Naive thymus-derived CD8-positive, alpha-beta T cell (primary cell): ENCODE measurements at places on chromosomes 7 and 10. TPM values are rescaled to one million over a fixed set of nuclear protein-coding genes. Genes with fewer than 3 reads are reported as not detected.

The WNT2 gene
- polyA plus RNA-seq, result not detected

The UCN3 gene
- polyA plus RNA-seq, result not detected

The ARL4A gene
- polyA plus RNA-seq, result 16.9 TPM

The GDF2 gene
- polyA plus RNA-seq, result not detected

The GPR85 gene
- polyA plus RNA-seq, result not detected

The CACUL1 gene
- polyA plus RNA-seq, result 29.2 TPM

The BAIAP2L1 gene
- 0.34 TPM for polyA plus RNA-seq

The GRM3 gene
- not detected for polyA plus RNA-seq

The MGMT gene
- polyA plus RNA-seq, result 32.2 TPM

The PTN gene
- polyA plus RNA-seq, result not detected

The CHRM2 gene
- not detected for polyA plus RNA-seq

The FXYD4 gene
- not detected for polyA plus RNA-seq

DNA sequence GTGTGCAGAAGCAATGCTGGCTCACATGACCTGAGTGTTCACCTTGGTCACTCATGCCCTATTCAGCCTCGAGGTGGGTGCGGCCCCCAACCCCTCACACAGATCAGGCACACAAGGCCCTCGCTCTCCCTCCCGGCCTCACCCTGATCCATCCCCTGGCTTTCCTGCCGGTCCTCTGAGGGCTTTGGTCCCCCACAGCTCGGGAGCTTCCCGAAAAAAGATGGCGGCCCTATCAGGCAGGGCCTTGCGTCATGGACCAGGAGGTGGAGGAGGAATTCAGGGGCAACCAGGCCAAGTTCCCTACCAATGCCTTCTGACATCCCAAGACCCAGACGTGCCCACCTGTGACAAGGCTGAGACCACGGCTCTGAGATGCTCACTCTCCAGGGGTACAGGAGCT lies 43.7 kb upstream of the DNAAF5 start:
- no peak for DNase-seq

GRCh38 chr10:13842117-13842516 lies 255.4 kb downstream of the PRPF18 start:
- DNase-seq, result no peak

- no peak for DNase-seq
Observed at GRCh38 chr10:70328967-70329366, 45.2 kb upstream of the NPFFR1 start.

GRCh38 chr10:89475125-89475524 lies 60.3 kb downstream of the SLC16A12 start:
- DNase-seq, result no peak

- no peak for DNase-seq
Observed at GRCh38 chr10:99532687-99533495, at the start of gene NKX2-3. TSS of gene NKX2-3 (plus strand) at chr10:99532942. CDS start at chr10:99533132, 190 bp downstream.

DNA sequence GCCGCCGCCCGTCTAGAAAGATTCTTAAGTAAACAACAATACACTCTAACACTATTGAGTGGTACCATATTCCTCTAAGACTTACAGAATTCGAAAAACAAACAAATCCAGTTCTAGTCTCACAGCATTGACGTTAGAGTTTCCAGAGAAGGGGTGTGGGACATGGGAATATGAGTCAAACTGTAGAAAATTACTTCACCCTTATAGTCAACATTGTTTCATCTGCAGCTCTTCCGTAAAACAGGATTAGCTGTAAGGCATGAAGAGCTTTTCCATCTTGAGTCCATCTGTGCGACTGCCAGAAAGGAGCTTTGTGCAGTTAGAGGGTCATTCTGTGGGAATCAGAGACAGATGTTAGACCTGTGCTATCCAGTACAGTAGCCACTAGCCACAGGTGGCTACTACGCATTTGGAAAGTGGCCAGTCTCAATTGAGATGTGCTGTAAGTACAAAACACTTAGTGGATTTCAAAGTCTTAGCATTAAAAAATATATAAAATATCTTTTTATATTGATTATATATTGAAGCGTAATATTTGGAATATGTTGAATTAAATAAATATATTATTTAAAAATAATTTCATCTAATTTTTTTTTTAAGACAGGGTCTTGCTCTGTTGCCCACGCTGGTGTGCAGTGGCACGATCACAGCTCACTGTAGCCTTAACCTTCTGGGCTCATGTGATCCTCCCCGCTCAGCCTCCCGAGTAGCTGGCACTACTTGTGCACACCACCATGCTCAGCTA lies 79.8 kb upstream of the MPP7 start:
- DNase-seq, result no peak

DNA sequence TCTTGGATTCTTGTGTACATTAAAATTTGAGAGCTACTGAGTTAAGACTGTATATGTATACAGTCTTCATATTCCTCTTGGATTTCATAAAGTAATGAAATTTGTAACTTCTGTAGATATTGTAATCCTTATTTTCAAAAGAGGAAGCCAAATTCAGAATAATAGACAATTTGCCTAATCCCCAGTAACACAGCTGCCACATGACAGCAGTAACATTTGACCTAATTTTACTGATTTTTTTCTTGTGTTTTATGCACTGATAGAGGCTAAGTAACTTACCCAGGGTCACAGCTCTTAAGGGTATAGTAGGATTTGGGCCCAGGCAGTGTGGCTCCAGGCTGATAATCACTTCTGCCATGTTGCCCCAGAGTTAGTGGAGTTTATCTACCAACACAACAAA lies 40.4 kb upstream of the IL6 start:
- no peak for DNase-seq

- DNase-seq, result peak; percentile 70
Observed at GRCh38 chr10:69232736-69233480, 12.8 kb downstream of the HKDC1 start.

DNA sequence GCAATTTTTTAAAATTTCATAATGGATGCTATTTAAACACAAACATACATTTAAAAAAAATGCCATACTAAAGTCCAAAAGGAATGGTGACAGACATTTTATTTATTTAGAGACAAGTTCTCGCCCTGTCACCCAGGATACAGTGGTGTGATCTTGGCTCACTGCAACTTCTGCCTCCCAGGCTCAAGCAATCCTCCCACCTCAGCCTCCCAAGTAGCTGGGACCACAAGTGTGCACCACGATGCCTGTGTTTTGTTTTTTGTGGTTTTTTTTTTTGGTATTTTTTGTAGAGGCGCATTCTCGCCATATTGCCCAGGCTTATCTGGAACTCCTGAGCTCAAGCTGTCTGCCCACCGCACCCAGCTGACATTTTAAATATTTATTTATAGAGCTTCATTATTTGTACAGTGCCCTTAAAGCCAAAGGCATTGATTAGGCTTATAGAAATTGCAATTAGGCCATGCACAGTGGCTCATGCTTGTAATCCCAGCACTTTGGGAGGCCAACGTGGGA lies 703.5 kb downstream of the AUTS2 start:
- DNase-seq, result no peak

GRCh38 chr10:53543410-53543809 lies 770.8 kb upstream of the MBL2 start:
- no peak for DNase-seq

DNA sequence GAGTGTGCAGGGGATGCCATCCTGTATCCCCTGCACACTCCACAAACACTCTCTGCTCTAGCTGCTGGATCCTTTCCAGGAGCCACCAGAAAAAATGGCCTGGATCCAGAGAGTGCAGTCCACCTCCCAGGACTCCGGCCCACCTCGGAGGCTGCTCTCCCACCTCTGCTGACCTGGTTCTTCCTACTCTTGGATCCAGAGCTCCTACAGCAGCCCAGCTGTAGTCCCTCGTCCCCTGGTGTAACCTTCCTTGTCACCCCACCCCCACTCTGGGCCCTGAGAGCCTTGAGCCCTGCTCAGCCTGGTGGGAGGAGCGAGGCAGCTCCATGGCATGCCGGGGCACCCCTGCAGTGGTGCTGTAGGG lies 54.4 kb downstream of the GOLGA7B start:
- no peak for DNase-seq

GRCh38 chr7:129480674-129481363 lies 21.5 kb upstream of the SMKR1 start:
- no peak for DNase-seq

DNA sequence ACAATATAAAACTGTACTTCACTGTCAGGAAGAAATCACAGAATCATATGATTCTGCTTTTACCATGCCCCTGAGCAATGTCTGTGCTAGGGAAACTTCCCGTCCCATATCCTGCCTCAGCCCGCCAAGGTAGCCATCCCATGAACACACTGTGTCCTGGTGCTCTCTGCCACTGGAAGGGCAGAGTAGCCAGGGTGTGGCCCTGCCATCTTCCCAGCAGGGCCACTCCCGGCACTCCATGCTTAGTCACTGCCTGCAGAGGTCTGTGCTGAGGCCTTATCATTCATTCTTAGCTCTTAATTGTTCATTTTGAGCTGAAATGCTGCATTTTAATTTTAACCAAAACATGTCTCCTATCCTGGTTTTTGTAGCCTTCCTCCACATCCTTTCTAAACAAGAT lies 31.8 kb downstream of the AP3M1 start:
- DNase-seq, result no peak

DNA sequence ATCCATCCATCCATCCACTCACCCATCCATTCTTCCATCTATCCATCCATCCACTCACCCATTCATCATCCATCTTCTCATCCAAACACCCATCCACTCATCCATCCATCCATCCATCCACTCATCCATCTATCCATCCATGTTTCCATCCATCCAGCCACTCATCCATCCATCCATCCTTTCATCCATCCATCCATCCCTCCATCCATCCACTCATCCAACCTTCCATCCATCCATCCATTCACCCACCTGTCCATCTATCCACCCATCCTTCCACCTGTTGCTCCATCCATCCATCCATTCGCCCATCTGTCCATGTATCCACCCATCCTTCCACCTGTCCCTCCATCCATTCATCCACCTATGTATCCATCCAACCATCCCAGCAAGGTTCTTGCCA lies 378.4 kb upstream of the PFKP start:
- DNase-seq, result no peak

- no peak for DNase-seq
Observed at GRCh38 chr10:83982812-83983211, 156.5 kb upstream of the GHITM start.
